ENCODE measurements at places on chromosomes 3 and 15.

DNA sequence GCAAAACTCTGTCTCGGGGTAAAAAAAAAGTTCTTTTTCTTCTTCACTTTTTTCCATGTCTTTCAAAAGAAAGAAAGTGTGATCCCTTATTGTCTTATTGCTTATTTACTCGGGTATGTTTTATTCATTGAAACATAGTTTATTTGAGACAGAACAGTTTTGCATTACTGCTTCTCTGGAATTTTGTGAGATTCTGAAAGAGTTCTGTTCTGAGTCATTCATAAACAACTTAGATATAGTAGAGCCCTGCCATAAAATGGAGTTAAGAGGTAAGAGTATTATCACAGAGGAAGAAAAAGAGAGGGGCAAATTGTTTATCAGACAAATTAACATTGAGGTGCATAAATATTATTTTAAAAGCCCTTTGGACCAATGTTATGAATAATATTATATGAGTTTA, 522.2 kb downstream of the ROBO2 start:
- no peak for DNase-seq

DNA sequence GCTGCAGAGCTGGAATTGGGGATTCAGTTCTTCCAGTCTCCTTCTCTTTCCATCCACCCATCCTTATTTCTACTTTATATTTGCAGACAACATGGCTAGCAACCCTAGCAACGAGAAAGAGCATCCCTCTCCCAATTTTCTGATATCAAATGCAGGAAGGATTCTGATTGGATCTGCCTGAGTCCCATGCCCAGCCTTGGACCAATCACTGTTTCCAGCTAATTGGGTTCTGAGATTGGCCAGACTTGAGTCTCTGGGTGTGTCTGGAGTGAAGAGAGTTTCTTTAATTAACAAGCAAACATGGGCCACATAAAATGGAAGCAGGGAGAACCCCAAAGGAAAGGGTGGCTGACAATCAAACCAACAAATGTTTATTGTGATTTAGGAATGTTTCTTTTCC, 60.6 kb downstream of the TMEM39A start:
- no peak for DNase-seq

DNA sequence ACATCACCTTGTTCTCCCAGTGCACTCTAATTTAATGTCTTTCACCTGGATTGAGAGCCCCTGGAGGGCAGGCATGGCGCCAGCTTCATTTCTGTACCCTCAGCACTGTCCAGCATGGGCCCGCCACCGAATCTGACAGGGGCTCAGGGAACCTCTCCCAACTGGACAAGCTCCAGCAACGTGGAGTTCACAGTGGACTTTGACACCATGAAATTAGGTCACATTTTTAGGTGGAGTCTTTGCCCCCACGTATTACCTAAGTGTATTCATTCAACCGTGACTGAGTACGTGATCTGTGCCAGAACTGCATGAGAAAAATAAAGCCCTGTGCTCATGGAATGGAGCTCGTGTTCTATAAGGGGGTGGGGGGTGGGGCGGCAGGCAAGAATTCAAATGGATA, 94.1 kb upstream of the ATP2B2 start:
- no peak for DNase-seq

DNA sequence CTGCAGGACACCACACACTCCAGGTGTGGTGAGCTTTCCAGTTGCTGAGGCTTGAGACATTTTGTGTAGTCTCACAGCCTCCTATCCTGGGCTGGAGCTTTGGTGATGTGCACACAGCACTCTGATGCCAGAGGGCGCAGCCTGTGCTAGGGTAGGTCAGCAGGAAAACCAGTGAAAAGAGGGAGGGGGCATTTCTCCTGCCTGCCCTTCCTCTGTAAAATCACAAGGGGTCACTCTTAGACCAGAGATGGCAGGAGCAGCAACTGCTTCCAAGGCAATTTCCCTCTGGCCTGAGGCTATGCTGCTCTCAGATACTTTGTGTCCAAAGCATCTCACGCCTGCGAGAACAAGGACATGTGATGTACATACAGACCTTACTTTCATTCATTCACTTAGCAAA, 16.5 kb upstream of the MUSTN1 start:
- peak; percentile 9 for DNase-seq

DNA sequence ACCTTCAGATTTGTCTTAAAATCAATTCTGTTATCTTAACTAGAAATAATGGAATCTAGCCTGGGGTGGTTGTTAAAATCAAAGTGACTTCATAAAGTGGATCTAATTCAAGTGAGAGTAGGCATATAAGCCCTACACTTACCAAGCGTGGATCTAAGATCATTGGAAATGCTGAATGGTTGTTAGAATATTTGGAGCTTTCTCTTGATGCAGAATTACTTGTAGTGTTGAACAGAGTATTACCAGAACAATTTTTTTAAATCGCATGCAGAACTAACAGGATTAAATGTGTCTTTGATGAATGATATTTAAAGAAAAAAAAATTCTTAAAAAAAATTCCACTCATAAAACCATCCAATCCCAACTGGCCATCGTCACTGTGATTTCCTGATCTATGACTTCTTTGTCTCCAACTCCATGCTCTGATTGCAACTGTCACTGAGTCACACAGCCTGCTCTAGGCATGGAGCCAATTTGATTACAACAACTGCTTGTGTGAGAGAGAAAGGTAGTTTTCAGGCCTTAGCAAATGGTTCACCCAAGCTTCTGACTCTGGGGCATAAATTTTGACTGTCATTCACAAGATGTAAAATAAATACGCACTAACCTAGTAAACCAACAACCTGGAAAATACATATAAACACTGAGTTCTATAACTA, 25.9 kb upstream of the SPRED1 start:
- DNase-seq = no peak

DNA sequence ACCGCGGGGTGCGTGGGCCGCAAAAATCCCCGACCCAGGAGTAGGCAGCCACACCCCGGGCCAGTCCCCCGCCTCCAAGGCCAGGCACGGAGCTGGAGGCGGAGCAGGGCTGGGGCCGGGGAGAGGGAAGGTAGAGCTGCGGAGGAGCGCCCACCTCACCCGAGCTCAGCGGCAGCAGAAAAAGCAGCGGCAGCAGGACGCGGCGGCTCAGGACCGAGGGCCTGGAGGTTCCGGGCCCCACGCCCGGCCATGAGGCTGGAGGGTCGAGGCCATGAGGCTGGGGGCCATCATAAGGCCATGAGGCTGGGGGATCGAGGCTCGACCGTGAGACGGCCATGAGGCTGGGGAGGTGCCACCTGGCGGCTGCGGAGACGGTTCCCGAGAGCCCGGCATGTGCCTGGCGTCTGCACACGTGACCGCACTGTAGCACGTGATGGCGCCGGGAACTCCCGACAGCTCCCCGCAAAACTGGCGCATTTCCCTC, 32.9 kb upstream of the PRSS50 start:
- no peak for DNase-seq

DNA sequence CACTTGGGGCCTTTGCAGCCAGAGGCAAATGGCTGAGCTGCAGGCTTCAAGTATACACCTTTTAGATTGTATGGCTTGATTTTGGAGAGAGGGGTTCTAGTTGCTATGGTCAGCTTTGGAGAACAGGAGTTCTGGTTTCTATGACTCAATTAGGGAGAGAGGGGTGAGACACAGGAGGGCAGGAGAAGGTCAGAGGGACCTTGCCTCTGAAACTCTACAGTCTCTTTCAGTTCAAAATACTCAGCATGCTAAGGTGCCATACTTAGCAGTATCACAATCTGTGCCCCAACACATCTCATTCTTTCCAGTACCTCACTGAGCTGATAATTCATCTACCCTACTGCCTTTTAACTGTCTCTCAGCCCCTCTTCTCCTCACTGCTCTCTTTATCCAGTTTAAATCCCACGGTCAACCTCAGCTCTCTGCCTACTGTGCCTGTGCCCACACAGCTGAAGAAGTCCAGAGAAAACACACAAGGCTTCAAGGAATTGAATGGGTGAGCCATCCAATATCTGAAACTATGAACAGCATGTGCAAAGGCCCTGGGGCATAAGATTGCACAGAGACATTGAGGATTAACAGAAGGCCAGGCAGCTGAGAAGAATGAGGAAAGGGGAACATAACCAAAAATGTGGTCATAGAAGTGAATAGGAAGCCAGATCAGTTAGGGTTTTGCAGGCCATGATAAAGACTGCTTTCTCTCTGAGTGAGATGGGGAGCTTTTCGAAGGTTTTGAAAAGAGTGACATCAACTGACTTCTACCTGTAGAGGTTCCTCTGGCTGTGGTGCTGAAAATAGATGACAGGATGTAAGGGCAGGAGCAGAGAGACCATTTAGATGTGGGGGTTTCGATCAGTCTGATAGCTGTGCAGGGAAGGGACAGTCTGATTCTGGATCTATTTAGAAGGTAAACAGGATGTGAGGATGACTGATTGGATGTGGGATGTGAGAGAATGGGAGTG, 54.5 kb upstream of the C3orf80 start:
- no peak for DNase-seq

DNA sequence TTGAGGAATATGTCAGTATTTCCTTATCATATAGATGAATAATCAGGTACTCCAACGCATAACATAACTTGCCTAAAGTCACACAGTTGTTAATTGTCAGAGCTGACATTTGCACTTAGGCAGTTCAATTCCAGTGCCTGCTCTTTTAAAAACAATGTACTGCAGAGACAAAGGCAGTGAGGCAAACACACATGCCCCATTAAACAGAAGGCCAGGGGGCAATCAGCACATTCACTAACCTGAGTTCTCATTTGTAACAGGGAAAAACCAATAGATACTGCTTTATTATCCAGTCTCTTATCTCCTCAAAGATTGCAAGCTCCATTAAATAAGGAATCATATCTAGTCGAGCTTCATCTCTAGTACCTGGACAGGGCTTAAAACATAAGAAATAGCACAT, 1017.4 kb downstream of the SQOR start:
- no peak for DNase-seq

- DNase-seq = no peak
Observed at GRCh38 chr3:13266005-13266404, 154.1 kb downstream of the NUP210 start.

DNA sequence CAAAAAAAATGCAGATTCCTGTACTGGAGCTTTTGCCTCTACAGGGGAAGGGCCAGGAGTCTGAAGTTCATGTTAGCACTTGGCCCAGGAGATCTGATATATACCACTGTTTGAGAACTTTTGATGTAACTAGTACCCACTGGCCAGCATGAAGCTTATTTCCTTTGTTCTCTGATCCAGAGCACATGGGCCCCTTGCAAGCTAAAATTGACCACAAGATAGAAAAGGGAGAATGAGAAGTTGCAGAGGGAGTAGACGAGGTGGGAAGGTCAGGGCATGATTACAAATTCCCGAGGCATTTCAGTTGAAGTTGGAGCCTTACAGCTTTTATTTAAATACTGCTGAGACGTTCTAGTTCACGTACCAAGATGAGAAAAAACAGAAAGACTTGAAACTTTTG, 28.2 kb downstream of the TGM4 start:
- no peak for DNase-seq

- no peak for DNase-seq
Observed at GRCh38 chr3:120088622-120089021, 5.6 kb downstream of the GSK3B start.

- DNase-seq = no peak
Observed at GRCh38 chr15:100468285-100468684, 60.5 kb downstream of the CERS3 start.

- no peak for DNase-seq
Observed at GRCh38 chr15:68018797-68019444, 35.2 kb upstream of the PIAS1 start.

DNA sequence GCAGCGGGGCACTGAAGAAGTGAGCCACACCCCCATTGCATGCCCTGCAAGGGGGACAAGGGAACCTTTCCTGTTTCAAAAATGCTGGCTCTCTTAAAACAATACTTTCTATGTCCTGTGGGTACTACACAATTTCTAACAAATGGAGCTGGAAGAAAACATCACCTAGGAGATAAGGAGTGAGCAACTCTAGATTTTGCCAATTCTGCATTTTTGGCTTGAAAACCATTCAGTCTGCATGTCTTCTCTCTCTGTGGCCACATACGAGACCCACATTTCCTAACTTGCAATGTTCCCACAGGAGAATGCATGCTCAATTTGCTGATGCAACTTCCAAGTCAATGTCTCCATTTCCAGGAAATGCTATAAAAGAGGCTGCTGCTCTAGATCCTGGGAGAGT, 662.0 kb downstream of the SQOR start:
- no peak for DNase-seq

- no peak for DNase-seq
Observed at GRCh38 chr15:29935296-29936004, 113.2 kb upstream of the TJP1 start.

DNA sequence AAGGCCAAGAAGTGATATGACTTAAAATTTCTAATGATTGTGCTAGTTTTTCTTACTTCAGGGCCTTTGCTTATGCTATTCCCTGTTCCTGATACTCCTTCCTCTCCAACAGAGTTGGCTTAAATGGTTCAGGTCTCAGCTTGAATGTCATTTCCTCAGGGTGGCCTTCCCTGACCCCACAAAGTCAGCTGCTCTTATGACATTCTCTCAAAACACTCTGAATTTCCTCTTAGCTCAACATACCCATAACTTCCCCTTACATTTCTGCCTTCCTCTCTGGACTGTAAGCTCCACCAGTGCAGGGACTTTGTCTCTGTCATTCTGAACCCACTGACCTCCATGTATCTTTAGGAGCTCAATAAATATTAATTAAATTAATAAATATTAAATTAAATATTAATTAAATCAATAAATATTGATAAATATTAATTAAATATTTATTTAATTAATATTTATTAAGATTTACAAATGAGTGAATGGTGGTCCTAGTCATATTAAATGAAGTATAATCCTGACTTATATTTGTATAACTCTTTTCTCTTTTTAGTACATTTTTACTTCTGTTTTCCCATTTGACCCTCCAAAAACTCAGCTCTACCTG, 17.9 kb upstream of the TMCC1 start:
- DNase-seq = peak; percentile 33

DNA sequence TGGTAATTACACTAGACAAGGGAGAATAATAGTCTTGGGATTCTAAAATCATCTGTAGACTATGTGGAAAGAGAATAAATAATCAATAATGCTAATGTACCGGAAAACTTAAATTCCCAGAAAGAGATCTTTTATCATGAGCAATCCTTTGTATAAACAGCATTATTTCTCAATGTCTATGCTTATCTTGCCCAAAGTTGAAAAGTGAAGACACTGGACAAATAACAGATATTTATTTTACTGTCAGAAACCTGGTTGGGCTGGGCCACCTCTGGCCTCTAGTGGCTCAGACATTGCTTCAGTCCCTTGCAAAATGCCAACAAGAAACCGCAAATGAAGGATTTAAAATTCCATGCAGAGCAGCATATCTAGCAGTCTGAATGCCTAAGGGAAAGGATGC, 409.9 kb downstream of the FHIT start:
- DNase-seq = no peak

DNA sequence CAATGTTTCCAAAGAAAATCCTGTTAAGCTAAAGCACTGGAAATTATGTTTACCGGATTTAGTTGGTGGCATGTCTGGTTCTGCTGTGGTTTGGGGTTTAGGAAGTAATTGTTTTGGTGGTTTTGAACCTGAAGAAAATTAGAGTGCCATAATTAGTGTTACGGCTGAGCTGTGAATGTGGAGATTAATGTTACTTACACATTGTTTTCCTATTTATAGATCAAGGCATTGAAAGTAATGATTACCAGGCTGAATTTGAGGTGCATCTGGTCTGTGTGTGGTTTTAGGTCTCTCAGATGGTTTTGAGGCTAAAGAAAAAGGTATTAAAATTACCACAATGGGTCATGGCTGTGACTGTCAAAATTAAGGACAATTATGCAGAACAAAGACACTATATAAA, 128.9 kb downstream of the TFG start:
- no peak for DNase-seq
